ENCODE measurements at places on chromosomes 2 and 18. TPM values are rescaled to one million over a fixed set of nuclear protein-coding genes. Genes with fewer than 3 reads are reported as not detected.

Gene IL37
- not detected for total RNA-seq

Gene STK11IP
- 30.8 TPM for total RNA-seq

Gene B3GNT2
- total RNA-seq: 43.1 TPM

Gene KCNE4
- not detected for total RNA-seq

Gene SLC39A10
- 40.3 TPM for total RNA-seq

Gene RPL31
- total RNA-seq: 1,012 TPM

Gene PJVK
- total RNA-seq: 1.8 TPM

Gene TET3
- 13.7 TPM for total RNA-seq
